SK-N-SH treated with all-trans-retinoic acid at 6 μM for 48 hours (cell line): ENCODE measurements at places on chromosomes 16 and 17.

- no peak for ATAC-seq
These were observed 3.4 kb upstream of the ACSF3 start for GRCh38 chr16:89090182-89090630.

DNA sequence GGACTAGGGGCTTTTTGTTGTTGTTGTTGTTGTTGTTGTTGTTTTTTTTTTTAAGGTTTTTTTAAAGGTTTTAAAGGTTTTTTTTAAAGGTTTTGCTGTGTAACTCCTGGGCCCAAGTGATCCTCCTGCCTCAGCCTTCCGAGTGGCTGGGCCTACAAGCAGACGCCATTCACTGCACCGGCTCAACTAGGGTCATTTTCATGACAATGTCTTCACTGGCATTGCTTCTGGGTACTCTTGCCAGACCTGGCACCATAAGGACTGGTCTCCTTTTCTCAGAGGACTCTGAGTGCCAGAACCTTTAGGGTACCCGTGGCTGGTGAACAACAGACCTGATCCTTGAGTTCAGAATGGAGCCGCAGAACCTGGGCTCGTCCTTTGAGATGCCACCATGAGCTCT is 20.4 kb downstream of the POLR3E start:
- no peak for ATAC-seq

GRCh38 chr16:67480833-67481560 is at the start of gene ATP6V0D1:
TSS of gene ATP6V0D1 (minus strand) at chr16:67481157. CDS start at chr16:67481086, 71 bp downstream.
- peak; percentile 89 for ATAC-seq

DNA sequence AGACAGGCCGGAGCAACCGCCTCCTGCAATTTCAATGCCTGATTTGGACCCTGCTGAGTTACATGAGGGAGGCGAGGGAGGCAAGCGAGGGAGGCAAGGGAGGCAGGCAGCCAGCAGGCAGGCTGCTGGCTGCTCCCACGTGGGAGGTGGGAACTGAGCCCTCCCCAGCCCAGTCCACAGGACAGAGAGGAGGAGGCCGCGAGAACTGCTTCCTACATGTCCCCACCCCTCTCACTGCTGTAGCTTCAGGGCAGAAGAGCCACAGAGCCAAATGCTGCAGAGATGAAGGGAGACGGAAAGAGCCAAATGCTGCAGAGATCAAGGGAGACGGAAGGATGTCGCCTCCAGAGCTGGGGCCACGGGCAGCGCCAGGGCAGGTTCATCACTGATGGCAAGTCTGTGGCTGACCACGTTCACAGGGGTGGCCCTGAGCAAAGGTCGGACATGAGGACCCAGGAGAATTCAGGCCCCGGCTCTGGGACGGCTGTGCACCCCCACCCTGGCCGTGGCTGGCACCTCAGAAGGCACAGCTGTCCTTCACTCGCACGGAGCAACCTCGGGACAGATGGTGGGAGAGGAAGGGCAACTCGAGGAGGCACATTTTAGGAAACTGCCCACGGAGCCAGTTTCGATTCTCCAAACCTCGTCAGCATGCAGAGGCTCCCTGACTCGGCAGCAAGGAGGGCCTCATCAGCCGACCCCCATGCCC is 21.5 kb downstream of the RPH3AL start:
- no peak for ATAC-seq

GRCh38 chr17:66399441-66399840 is 97.0 kb downstream of the PRKCA start:
- no peak for ATAC-seq

DNA sequence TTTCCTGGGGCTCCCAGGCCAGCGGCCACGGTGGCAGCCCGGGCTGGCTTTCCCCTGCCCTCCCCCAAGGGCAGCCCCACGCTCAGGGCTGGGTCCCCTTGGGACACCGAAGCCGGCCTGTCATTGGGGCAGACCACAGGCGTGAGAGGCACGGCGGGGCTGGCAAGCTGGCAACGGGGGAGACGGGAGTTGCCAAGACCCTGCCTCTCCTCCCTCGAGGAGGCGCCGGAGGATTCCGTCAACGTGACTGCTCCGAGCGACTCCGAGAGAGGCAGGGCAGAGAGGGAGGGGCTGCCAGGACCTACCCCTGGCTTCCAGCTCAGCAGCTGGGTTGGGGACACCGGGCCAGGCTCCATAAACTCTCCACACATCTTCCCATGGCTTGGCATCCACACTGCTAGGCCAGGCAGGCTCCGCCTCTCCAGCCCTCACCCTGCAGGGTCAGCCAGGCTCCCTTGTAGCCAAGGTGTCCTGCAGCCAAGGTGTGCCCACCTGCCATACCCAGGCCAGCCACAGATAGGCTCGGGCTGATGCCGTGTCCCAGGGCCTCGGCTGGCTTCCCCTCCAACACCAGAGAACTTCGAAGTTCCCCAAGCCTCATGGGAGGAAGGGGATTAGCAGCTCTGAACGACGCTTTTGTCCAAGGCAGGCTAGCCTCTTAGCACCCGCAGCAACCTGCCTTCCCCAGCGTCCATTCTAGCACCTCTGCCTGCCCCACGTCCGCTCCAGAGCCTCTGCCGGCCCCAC is 25.5 kb downstream of the TIMM22 start:
- no peak for ATAC-seq
